ENCODE measurements at places on chromosomes 5 and 9.
A peak's percentile ranks its signal among the peaks of the same experiment; 100 is the strongest.

GRCh38 chr5:113090336-113091106 lies 113.9 kb downstream of the DCP2 start:
- peak; percentile 44 for DNase-seq

DNA sequence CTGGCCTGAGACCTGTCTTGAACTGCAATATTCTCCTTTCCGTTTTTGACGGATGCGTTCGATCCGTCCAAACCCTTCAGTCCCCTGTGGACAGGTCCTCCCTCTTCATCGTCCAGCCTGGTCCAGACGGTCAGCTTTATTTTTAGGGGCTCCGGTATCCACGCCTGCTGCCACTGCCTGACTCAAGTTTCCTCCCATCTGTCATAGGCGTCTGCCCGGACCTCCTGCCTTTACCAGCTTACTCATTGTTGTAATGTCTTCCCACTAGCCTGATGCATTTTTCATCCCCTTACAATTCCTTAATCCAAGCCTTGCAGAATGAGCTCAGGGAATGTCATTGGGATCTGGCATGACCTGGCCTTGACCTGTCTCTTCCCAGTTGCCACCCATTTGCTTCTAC lies 145.8 kb downstream of the TENT4A start:
- DNase-seq, result no peak

DNA sequence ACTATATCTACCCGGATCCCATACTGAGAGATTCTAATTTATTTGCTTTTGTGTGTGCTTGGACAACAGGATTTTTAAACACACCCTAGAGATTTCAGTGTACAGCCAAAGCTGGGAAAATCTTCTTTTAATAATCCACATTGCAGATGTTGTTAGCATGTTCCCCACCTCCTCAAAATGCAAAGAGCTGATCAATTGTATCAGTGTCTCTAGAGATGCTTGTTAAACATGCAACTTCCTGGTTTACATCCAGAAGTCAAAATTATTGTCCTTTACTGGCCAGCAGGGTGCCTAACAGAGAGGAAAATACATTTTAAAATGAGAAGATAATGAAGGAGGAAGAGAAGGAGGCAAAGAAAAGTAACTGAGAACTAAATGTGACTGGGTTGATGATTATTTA lies 793.3 kb downstream of the SEMA5A start:
- DNase-seq, result no peak

DNA sequence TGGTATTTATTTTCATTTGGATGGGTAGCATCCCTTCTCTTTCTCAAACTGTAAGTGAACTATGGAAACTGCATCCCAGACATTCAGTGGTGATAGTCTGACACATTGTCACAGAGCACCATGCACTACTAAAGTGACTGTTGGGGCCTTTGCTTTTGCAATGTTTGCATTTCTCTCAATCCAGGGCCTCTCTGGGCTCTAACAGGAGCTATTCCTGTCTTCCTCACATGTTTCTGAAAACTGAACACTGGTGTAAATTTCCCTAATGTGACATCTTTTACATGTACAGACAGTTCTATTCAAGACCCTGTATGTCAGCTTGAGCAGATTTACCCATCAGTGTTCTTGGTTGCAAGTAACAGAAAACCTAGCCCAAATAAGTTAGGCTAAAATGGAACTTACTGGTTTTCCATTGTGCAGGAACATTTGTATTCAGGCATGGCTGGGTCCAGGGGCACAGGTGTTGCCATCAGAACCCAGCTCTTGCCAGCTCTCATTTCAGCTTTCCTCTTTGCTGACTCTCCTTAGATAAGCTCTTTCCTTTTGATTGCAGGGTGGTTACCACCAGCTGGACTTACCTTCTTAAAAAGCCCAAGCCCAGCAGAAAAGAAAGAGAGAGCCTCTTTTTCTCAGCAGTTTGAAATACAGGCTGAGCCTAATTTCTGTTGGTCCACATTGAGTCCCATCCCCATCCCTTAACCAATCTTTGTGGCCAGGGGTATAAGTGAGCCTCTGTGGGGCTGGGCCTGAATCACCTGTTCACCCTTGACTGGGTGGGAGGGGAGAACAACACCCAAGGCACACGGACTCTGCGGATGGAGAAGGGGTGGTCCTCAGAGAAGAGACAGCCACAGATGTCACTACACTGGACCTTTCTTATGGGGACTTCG lies 234.3 kb downstream of the NR3C1 start:
- no peak for DNase-seq

DNA sequence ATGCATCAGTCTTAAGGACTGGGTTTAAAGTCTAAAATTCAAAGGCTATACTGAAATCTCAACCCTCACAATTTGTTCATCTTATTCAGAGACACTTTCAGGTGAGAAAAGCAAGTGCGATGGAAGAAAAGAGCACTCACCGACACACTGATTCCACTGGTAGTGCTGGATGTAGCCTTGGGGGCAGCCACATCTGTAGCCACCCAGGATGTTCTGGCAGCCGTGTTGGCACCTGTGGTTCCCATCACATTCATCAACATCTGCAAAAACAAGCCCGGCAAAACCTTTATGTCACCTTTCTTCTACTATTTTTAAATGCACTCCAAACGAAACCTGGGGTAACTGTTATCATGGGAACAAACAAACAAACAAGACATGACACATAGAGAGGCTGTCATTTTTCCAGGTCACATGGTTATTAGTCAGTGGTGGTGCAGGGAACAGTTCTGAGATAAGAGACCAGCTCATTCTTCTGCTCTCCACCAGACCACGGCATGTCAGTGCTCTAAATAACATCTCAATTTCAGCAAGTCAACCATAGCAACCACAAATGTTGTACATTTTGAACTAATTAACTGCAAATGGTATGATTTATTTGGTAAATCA lies 188.4 kb downstream of the SLC12A2 start:
- DNase-seq, result peak; percentile 25

- no peak for DNase-seq
Observed at GRCh38 chr5:68547056-68547455, 331.5 kb downstream of the PIK3R1 start.

GRCh38 chr5:110177729-110178128 lies 488.0 kb downstream of the MAN2A1 start:
- no peak for DNase-seq

DNA sequence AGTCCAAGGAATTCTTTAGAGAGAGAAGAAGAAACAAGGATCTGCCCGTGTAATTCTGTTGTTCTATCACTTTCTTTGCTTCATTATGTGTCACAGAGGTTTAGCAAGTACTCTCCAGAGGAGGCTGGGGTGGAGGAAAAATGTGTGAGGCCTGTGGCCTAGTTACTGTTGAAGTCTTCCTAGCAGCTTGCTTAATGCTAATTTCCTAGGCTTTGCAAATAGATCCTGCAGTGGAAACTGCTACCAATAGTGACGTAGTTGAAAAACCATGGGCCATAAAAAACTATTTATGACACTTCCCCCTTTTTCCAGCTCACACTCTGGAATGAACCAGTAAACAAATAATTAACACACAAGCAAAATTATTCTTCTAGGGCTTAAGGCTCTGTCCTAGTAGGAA lies 27.0 kb upstream of the C9orf72 start:
- DNase-seq, result no peak

- no peak for DNase-seq
Observed at GRCh38 chr5:149235841-149236240, 35.8 kb upstream of the AFAP1L1 start.

- DNase-seq, result no peak
Observed at GRCh38 chr5:98470747-98471146, 302.7 kb upstream of the RGMB start.

- DNase-seq, result peak; percentile 59
Observed at GRCh38 chr9:107929443-107929842, 439.9 kb upstream of the KLF4 start.

DNA sequence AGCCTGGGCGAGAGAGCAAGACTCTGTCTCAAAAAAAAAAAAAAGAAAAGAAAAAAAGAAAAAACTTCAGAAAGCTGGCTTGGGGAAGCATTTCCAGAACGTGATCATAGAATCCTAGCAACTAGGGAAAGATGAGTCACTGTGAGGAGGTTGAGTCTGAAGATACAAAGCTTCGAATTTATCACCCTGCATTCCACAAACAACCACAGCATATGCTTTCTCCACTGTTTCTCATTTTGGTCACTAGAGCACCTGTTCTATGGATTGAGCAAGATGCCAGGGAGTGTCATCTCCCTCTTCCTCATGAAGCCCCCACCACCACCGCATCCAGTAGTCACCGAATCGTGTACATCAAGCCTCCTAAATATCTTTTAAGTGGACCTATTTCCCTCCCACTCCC lies 37.9 kb downstream of the SEMA5A start:
- no peak for DNase-seq

GRCh38 chr5:106423109-106423897 lies 1247.4 kb downstream of the EFNA5 start:
- DNase-seq, result no peak

DNA sequence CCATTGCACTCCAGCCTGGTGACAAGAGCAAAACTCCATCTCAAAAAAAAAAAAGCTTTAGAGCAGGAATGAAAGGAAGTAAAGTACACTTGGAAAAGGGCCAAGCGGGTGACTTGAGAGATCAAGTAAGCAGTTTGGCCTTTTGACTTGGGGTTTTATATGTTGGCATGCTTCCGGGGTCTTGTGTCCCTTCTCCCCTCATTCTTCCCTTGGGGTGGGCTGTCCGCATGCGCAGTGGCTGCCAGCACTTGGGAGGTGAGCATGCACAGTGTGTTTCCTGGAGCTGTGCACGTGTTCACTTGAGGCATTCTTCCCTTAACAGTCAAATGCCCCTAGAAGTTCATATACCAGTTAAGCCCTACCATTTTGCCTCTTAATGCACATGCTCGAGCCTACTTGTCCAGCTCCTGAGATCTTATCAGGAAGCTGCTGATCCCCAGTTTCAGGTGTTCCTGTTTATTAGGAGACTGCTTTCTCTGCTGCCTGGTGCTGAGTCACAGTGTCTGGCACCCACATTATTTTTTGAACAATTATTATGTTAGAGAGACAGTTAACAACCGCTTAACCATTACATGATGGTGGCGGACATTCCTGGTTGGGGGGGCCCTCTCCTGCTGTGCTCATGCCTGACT lies 32.6 kb upstream of the PRRC2B start:
- DNase-seq, result peak; percentile 73

- DNase-seq, result no peak
Observed at GRCh38 chr9:130129432-130130061, 42.7 kb upstream of the NCS1 start.

- peak; percentile 63 for DNase-seq
Observed at GRCh38 chr9:95793924-95794828, 81.3 kb upstream of the ERCC6L2 start.

DNA sequence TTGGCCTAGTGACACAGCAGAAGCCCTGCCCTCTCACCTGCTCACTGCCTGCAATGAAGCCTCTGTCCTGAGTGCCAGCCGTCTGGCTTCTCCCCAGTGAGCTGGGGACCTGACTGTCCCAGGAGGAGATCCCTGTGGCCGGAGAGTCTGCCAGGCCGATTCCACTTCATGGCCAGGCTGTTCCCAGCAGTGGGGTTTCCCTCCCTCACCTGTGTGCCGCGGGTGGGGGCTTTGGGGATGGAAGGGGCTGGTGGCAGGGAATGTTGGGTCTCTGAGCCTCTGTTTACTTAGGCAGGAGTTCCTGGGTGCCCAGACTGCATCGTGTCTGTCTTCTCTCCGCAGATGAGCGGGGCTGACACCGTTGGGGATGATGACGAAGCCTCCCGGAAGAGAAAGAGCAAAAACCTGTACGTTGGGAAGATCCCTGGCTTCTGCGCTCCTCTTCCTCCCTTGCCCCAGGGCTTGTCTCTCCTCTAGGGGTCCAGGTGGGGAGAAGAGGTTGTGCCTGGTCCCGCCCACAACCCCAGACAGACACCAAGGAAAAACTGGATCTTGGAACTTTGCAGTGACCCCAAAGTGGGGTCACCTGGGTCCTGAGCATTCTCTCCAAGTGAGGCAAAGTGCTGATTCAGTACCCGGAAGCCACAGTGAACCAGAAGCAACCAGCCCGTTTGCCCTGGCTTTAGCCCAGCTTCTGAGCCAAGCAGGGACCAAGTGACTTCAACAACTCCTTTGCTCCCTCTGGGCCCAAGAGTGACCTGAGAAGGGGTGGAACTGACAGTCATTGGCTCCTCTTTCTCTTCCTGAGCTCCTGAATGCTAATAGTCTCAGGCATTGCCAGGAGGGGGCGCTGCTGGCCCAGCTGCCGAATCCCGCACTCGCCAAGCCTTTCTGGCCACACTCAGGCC lies 127.7 kb downstream of the RGS3 start:
- DNase-seq, result no peak

DNA sequence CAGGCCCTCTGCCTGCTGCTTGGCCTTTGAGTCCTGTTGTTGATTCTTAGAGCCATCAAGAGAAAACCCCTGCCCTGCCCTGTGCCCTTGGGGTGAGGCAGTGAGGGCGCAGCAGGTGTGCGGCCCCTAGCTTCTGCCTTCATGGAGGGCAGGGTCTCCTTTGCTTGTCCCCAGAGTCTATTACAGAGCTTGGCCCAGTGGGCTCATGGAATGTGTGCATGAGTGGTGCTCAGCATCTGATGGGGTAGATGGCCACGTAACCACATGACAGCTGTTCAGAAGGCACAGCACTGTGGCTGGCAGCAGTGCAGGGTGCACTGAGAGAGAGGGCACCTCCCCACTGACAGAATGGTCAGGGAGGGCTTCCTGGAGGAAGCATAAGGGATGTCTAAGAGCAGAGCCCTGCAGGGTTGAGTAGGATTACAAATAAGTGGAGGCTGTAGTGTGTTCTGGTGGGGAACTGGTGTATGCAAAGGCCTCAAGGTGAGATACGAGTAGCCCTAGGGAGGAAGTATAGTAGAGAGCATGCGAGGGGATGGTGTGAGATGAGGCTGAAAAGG lies 70.8 kb downstream of the MACROH2A1 start:
- no peak for DNase-seq

DNA sequence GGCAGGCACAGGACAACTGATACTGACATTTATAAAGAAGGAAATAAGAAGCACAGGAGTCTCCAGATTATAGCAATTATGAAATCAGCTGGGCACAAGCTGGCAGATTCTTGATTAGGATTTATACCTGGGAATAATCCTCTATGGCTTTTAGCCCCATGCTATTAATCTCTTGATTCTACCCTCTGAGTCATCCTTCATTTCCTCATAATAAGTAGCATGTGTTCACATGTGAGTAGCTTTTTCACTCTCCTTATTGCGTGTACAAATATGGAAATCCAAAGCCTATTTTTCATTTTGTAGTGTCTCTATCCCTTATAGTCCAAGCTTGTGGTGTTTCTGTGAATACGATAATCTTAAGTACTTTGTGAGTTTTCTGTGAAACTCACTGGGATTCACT lies 185.0 kb upstream of the PRLR start:
- DNase-seq, result peak; percentile 39

DNA sequence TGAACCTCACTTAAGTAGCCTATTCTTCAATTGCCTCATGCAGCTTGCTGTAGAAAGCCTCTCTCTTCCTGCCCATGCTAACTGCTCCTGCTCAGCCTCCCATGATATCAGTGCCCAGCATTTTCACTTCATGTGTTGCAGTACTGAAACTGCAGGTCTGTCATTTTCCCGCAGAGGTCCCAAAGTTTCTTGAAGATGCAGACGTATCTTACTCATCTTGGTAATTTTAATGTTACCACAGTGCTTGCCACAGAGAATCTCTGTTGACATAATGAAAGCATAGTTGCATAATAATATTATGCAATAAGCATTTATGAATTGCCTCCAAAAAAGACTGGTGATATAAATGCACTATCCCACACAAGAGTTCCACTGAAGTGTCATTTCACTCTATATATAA lies 561.1 kb upstream of the DAP start:
- DNase-seq, result no peak

- no peak for DNase-seq
Observed at GRCh38 chr5:162474239-162474638, 406.7 kb downstream of the GABRG2 start.
